ENCODE measurements at places on chromosomes 1 and 21. TPM values are rescaled to one million over a fixed set of nuclear protein-coding genes. Genes with fewer than 3 reads are reported as not detected.

DNA sequence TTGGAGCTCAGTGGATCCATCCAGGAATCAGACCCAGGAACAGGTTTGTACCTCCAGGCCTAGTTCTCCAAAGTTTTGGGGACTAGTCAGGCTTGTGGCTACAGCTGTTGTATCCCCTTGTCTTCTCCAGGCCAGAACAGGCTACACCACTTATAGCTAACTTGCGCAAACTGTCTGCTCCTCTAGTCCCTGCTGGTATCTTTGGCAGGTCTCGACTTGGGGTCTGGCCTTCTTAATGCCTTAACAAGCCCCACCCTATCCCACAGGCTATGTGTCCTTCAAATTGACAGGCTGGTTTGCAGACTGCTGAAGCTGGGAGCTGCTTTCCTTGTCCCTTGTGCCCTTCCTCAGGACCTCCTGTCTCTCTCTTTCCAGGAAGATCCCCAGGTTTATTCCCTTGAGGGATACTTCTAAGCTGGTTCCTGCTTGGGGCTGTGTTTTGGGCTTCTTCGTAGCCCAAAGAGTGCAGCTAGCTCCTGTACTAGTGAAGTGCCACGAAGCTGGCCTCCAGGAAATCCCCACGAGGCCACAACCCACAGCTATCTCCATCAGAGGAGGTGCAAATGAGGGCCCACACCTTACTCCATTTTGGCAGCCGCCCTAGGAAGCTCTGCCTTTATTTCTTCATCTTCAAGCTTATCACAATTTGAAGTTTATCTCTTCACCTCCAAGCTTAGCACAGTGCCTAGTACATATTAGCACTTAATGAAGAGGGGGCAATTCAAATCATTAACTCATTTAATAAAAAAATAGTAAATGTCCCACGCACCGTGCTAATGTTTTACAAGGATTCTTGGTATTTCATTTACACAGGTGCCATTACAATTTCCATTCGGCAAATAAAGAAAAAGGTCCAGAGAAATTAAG lies 683 bp upstream of the DMAP1 start:
- no peak for DNase-seq

DNA sequence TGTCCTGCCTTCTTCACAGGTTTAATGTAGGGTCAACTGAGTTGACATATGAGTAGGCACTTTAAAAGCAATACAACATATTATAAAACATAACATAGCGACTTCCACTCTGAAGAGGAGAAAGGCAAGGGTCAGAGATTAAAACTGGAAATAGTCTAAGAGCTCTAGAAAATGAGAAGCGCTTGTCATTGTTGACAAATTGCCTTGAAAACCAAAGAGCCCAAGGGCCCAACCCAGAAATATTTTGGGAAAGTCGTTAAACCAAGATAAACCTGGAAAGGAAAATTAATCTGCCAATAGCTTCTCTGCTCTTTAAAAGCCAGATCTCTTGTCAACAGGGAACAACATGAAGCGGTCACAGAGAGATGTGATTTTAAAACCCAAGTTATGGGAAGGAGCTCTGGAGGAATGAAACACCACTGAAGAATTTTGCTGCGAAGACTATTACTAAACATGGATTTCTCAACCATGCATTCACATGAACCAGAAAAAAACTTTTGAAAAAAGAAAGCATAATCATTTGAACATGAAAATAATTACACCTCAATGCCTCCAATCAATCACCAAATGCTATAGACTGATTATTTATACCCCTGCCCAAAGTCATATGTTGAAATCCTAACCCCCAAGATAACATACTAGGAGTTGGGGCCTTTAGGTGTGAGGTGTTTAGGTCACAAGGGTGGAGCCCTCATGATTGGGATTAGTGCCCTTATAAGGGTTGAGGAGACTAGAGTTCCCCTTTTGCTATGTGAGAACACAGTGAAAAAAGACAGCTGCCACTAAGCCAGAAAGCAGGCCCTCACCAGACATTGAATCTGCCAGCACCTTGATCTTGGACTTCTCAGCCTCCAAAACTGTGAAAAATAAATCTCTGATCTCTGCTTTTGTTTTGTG lies 33.0 kb upstream of the MTF1 start:
- no peak for DNase-seq

DNA sequence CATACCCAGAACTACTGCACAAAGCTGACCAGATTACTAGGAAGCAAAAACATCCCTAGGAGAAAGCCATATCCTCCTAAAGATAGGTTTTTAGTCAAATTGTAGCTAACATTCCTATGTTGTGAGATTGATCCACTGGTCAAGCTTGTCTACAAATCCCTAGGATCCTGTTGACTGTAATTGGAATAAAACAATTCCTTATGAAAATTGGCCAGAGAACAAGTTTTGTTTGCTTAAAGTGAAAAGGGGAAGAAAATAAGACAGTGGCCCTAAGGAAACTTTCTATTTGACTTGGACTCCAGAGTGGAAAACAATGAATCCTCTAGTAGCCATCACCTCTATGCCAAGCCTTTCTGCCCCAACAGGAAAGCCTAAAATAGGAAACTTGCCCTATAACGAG lies 645.2 kb upstream of the USP24 start:
- DNase-seq = no peak

- no peak for DNase-seq
These were observed 158.2 kb downstream of the BARHL2 start for GRCh38 chr1:90558754-90559378.

- peak; percentile 70 for DNase-seq
These were observed 6.0 kb downstream of the S100B start for GRCh38 chr21:46598581-46599572.

The CADM3 gene
- 25.8 TPM for total RNA-seq

The TNFRSF4 gene
- total RNA-seq = 5.1 TPM

Measured in kidney (tissue), 22 donors.